ENCODE measurements at places on chromosomes 2 and 18.

- DNase-seq = no peak
Observed at GRCh38 chr2:31221544-31221943, 4.2 kb upstream of the CAPN14 start.

GRCh38 chr2:196183172-196183473, 11.7 kb upstream of the STK17B start:
- no peak for DNase-seq

DNA sequence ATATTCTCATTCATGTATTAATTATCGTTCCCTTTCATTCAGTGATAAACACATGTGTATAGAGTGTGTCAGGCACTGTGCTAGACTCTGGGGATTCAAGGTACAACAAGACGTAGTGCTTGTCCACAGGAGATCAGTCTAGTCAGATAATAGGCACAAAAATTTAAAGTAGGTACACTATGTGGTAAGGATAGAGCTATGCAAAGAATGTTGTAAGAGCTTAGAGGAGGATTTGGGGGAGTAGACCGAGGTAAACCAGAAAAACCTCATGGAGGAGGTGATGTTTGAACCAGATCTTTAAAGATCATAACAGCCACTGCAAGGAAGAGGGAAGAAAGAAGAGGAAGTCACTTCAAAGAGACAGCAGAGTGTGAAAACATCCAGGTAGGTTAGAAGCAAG, 256.9 kb upstream of the DDX18 start:
- DNase-seq = no peak

GRCh38 chr2:217222309-217222910, 362.5 kb upstream of the TNP1 start:
- no peak for DNase-seq

DNA sequence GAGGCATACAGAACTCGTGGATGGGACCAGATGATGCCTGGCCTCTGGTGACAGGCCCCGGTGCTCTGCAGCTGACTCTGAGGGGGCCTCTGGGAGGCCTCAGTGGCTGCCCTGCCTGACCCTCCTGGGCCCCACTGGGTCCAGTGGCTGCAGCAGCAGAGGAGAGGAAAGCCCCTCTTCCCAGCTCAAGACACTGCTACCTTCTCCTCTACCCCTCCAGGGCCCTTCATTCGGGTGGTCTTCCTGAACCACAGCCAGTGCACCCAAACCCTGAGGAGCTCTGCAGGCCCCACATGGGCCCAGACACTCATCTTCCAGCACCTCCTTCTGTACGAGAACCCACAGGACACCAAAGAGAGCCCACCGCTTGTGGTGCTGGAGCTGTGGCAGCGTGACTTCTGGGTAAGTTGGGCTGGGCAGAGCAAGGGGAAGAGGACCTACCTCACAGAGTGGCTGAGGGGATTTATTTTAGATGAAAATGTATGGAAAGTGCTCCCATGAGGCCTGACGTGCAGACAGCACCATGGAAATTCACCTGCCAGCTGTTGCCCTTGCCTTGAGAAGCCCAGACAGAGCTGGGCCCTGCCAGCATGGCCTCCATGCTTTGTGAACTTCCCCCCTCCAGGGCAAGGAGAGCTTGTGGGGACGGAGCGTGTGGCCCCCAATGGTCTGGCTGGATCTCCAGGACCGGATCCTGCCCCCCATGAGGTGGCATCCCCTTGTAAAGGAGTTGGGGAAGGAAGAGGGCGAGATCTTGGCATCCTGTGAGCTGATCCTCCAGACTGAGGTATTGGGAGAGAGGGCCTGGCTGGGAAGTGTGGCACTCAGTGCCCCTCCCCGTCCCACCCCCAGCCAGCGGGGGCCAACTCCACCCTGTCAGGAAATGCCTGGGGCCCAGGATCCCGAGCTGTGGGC, 46.3 kb downstream of the LMAN2L start:
- DNase-seq = no peak

DNA sequence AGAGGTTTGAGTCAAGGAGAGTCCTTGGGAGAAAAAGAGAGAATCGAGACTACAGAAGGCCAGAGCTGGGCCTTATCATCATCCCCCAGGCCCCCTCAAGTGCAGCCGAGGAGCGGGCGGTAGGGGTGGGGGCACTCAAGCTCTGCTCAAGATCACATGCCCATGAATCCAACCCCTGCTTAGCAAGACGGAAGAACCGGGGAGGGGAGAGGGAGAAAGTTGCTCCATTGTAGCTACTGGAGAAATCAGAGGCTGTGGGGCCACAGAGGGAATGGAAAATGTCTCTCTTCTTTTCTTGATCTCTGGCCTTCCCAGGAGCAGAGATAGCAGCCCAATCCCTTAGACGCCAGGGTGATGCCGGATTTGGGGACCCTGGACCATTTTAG, 14.6 kb downstream of the SLC4A3 start:
- DNase-seq = no peak

- DNase-seq = no peak
Observed at GRCh38 chr2:159898441-159898840, 100.4 kb upstream of the CD302 start.

- DNase-seq = no peak
Observed at GRCh38 chr2:20997953-20998722, 45.7 kb downstream of the APOB start.

DNA sequence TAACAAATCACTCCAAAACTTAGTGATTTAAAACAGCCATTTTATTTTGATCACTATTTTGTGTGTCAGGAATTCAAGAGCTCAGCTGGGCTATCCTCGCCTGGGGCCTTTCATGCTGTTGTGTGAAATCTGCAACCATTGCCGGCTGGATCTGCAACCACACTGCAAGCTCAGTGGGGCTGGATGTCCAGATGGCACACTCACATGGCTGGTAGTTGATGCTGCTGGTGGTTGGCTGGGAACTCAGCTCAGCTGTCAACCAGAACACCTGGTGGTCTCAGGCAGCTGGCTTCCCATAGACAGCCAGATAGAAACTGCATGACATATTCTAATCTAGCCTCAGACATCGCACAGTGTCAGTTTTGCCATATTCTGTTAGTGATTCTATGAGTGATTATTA, 30.6 kb upstream of the AP1S3 start:
- DNase-seq = no peak

GRCh38 chr2:120851116-120851773, 115.6 kb downstream of the GLI2 start:
- no peak for DNase-seq

DNA sequence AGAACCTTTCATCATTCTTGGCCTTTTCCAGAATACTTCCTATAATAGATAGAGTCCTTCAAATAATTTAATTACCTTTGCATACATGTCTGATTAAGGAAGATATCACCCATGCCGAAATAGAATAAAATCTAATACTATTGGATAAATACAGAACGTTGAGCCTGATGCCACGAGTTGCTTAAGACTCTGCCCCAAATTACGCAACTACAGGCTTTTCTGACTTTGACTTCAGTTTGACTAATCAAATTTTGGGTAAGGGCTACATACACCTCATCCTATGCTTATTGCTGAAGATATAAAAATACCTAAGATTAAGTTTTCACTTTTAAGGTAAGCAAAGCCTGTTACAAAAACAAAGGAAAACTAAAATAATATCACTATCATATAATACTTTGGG, 1065.1 kb upstream of the NRXN1 start:
- DNase-seq = no peak

DNA sequence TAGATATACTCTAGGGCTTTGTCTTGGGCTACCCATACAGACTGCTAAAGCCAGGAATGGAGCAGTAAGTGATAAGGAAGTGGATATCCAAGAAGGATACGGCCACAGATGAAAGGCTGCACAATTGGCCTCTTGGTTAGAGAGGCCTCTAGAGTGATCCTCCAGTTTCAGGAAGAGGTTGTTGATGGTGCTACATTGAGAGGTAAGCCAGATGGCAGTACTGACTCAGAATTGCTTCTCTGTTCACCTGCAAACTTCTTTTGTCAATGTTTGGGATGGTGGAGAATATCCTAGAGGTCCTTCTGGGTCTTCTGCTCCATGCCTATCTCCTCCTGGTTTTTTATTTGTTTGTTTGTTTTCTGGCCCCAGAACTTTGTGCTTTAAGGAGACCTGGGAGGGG, 226.8 kb upstream of the LRRTM1 start:
- DNase-seq = no peak

DNA sequence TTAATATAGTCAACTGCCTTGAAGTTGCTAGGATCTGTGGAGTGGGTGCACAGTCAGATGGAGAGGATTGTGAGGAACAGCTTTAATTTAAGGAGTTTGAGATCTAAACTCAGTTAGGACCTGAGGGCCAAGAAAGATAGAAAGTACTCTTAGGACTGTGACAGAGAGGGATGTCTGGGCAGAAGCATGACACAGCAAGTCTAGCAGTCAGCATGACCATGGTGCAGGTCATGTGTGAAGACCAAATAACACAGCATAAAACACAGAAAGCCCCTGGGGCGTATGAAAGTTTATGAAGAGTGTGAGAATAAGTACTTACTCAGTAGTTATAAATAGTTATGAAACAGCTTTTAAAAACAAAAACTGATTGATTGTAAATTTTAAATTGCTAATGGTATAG, 107.2 kb downstream of the GALNT1 start:
- no peak for DNase-seq

- DNase-seq = no peak
Observed at GRCh38 chr18:59813942-59814341, 85.9 kb upstream of the PMAIP1 start.

DNA sequence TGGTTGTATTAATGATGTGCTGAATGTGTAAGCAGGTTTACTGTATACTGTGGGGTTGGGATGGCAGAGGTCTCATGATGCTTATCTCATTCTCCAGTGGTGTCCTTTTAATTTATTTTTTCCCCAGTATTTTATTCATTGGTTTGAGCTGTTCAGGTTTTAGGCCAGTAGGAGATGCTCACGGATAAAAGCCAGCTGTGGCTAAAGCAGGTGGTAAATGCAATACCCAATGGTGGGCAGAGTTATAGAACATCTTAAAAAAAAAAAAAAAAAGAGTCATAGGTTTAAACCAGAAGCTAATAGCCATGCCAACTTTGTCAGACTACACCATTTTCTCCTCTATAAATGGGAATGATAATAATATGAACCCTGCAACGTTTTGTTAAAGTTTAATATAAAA, 57.8 kb upstream of the NEUROD1 start:
- no peak for DNase-seq

DNA sequence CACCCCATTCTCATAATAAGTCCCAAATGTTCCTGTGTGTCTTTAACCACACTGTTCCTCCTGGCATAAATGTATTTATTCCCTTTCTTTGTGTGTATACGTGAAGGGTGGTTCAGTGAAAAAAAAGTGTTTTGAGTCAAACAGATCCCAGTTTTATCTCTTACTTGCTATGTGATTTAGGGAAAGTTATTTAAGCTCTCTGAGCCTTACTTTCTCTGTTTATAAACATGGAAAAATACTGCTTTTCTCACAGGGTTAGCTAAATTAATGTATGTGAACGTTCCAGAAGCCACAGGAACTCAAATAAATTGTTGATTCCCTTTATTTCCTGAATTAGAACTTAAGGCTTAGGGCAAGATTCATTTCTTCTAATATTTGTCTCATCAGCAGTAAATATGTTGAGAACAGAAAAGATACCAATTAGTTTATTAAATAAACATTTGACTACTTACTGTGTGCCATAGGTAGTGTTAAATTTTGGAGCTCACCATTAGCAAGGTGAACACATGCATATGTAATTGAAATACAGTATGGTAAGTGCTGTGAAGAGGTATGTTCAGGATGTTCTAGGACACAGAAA, 33.2 kb downstream of the RALBP1 start:
- DNase-seq = no peak

GRCh38 chr18:50518787-50519546, 40.9 kb upstream of the MAPK4 start:
- DNase-seq = no peak

- DNase-seq = no peak
Observed at GRCh38 chr2:113877711-113878598, 11.9 kb upstream of the ACTR3 start.

DNA sequence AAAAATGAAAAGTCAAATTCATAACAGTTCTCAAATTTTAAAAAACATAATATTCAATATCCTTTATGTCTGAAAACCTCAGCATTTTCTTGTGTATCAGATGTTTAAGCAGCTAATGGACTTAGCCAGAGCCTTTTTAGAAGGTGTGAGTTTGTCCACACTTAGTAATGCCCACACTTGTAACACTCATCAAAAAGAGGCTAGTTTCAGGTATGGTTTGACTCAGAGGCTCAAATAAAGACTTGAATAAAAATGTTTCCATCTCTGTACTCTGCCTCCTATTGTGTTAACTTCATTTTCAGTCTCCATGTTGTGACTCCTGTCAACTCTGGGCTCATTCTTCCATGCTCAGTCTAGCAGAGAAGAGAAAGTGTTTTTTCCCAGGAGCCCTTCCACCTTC, 311.6 kb downstream of the IRS1 start:
- DNase-seq = no peak

DNA sequence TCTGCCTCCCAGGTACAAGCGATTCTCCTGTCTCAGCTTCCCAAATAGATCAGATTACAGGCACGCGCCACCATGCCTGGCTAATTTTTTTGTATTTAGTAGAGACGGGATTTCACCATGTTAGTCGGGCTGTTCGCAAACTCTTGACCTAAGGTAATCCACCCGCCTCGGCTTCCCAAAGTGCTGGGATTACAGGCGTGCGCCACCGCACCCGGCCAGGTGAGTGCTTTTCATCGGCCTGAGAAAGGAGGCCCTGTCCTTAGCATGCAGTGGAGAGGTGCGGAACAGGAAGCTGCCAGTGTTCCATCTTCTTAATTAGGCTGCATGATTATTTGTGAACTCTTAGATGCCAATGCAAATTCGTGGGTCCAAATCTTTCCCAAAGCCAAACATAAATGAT, 125.7 kb upstream of the THSD7B start:
- DNase-seq = no peak

DNA sequence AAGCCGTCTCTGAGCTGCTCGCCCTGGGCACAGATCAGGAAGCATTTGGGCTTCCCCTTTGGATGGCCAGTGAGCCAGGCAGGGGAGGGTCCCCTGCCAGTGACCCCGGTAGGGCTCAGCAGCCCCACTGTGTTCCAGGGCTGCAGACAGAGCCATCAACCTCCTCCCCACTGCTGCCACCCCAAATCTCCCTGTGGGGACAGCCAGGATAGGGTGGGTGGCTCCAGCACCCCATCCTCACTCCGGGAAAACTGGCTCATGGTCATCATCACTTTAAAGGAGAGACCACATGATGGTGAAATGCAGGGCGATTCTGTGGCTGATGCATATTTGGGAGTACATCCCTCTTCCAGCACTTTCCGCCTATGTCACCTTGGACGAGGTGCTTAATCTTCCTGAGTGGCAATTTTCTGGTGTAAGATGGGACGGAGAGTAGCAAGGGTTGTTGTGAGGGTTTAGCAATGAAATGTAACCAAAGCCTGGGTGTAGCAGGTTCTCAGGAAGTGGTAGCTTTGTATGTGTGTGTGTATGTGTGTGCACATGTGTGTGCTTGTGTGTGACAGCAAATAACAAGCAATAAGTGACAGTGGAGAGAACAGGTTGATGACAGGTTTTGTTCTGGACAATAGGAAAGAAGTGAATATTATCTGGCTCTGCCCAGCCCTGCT, 61.8 kb downstream of the ACAA2 start:
- DNase-seq = no peak

- no peak for DNase-seq
Observed at GRCh38 chr18:24140697-24141096, 1.8 kb downstream of the CABYR start.
